ENCODE measurements at places on chromosomes 5 and 9.

DNA sequence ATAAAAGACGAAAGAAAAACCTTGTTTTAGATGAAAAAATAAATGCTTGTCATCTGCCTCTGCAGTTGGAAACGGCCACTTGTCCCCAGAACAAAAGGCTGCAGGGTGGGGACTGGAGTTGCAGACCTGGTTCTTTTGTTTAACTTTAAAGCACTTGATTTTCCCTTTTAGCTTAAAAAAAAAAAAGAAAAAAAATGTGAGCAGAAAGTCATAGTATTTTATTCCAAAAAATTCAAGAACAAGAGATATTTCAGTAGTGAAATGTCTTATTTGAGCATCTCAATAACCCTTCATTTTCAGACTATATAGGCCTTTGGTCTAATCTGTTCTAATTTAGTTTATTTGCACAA lies 1.8 kb downstream of the MAP1B start:
- DNase-seq, result no peak

- no peak for DNase-seq
Measured at GRCh38 chr5:124842725-124843595, 96.5 kb upstream of the ZNF608 start.

DNA sequence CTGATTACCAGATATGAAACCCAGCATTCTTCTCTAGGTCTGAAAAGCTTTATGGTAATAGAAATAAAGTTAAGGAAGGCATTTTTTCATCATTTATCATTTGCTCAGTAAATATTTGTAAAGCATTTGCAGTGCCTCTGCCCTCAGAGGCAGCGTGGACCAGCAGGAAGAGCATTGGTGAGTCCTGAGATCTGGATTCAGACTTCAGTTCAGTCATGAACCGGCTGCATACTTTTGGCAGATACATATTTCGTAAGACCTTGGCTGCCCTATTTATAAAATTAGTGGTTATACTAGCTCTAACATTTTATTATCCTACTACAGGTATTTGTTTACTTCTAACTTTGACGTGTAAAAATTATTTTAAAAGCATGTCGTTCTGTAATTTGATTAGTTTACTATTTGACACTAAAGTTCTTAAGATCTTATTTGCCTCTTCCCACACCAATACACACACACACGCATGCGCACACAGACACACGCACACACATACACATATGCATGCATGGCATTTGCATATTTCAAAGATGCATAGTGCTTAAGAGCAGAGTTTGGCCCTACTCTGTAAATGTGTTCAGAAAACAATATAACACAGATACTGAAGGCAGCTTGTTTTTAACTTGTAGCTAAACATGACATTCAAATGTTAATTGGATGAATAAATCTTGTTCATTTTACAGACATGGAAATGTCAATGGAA lies 101.9 kb downstream of the RPS23 start:
- DNase-seq, result no peak

DNA sequence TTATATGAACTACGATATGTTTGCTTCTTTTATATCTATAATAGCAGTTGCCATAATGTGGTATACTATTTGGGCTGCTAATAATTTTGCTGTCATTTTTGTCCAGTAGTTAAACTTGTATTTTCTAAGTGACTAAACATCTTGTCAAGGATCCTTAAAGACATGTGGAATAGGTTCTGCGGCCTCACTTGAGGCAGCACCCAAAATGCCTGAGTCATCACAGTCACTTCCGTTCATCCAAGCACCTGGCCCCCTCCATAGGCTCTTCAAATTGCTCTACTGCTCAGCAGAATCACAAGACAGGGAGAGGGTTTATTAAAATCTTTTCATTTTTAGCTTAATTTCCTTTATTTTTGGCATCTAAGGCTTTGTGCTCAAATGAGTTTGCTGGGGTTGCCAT lies 259.1 kb downstream of the AOPEP start:
- DNase-seq, result no peak

- no peak for DNase-seq
Measured at GRCh38 chr5:76383126-76383832, 19.8 kb upstream of the IQGAP2 start.

DNA sequence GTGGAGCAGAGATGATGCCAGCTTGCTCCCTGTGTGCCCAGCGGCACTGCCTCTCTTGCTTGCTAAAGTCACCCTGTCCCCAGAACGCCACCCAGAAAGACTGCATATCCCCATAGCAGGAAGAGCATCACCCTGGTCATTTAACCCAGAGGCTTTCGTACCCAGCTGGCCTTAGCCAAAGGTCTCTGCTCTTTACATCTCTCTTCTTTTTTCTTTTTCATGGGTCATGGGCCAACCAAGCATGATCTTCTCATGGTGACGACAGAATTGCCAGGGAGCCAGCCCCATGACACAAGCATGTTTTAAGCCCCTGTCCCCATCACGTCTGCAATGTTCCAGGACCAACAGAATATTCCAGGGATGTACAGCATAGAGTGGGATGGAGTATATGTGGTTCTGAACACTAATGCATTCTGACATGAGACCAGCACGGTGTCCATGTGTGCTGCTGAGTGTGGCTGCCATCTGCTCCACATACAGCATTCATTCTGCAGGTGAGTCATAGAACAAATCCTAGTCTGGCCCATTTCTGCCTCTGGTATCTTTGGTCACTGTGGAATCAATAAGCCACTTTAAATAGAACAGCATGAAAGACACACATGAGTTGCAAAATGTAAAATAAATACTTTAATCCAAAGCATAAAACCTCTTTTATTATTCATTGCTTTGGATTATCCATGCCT lies 203.0 kb downstream of the MED10 start:
- DNase-seq, result no peak

- DNase-seq, result no peak
Measured at GRCh38 chr9:33416996-33417395, 14.6 kb upstream of the AQP7 start.

- no peak for DNase-seq
Measured at GRCh38 chr9:109441296-109441695, 56.8 kb downstream of the PTPN3 start.

GRCh38 chr5:120499876-120500563 lies 35.9 kb downstream of the PRR16 start:
- DNase-seq, result no peak

DNA sequence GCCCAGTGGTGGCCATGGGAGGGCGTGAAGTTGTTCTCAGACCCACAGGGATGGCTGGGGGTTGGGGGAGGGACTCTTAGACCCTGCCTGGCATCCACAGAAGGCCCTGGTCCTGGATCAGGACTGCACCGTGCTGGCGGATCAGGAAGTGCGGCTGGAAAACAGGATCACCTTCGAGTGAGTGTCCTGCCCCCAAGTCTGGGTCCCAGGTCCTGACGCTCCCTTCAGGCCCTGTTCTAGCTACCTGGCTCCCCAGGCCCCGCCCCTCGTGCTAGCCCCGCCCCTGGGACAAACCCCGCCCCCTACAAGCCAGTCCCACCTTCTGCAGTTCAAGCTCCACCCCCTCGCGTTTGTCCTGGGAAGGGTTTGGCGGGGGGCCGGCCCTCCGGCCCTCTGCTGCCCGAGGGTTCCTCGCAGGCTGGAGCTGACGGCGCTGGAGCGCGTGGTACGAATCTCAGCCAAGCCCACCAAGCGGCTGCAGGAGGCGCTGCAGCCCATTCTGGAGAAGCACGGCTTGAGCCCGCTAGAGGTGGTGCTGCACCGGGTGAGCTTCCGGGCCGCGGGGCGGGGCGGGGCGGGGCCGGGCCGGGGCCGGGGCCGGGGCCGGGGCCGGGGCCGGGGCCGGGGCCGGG lies 12.9 kb downstream of the RGS14 start:
- no peak for DNase-seq

DNA sequence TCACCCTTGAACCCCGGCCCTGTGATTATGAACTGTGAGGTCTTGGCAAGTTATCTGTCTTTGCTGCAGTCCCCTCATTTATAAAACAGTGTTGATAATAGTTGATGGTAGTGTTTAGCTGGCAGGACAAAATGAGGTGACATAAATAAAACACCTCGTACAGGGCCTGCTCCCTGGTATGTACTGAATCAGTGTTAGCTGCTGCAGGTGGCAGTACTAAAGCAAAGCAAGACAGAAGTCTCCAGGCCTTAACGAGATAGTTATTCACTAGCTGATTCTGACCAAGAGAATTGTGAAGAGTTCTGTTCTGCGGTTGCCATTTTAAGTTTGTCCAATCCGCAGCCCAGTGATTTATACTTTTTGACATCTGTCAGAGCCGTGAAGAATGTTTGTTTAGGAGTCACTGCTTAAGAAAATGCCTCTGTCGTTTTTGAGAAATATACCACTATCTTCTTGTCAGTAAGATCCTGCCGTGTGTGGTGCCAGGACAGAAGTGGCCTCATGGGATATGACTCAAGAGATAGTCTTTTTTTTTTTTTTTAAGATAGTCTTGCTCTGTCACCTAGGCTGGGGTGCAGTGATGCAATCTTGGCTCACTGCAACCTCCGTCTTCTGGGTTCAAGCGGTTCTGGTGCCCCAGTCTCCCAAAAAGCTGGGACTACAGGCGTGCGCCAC lies 75.9 kb downstream of the KDM4C start:
- no peak for DNase-seq

DNA sequence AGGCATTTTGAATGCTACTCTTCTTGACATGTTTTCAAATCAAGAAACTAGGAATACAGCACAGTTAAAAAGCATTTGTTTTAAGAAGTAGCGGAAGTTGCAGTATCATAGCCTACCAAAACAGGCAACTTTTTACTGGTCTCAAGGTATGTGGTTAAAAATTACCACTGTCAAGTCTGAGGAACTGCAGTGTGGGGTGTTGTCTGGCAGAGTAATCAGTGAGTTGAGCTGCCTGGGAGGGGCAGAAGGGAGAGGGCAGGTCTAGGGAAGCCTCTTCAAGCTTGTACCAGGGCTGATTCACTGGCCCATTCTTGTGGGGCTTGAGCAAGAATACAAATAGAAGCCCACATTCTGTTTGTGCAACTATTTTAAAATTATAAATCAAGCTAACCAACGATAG lies 42.4 kb upstream of the SV2C start:
- DNase-seq, result no peak

DNA sequence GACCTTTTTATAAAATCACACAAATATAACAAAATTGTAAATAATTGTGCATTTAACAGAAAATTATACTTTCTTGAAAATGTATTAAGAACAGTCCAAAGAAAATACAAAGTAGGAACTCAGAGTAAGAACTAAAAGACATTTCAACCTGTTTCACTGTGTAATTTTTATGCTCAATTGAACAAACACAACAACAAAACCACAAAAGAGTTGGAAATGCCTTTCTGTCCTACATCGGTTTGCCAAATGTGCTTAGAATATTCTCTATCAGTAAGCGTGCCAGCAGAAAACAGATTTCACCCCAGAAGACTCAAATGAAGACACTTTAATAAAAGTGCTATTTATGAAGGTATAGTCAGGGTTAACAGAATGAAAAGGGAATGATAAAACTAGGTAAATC lies 592.1 kb downstream of the PRELID2 start:
- no peak for DNase-seq

DNA sequence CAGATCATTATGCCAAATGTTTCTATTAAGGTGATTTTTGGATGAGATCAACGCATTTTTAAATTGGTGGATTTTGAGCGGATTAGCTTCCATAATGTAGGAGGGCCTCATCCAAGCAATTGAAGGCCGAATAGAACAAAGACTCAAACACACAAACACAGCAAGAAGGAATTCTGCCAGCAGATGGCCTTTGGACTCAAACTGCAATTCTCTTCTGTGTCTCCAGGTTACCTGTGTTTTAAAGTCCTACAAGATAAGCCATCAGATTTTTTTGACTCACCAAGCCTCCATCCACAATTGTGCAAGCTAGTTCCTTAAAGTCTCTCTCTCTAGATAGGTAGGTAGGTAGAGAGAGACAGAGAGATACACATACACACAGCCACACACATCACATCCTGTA lies 25.5 kb downstream of the CDH6 start:
- DNase-seq, result no peak

DNA sequence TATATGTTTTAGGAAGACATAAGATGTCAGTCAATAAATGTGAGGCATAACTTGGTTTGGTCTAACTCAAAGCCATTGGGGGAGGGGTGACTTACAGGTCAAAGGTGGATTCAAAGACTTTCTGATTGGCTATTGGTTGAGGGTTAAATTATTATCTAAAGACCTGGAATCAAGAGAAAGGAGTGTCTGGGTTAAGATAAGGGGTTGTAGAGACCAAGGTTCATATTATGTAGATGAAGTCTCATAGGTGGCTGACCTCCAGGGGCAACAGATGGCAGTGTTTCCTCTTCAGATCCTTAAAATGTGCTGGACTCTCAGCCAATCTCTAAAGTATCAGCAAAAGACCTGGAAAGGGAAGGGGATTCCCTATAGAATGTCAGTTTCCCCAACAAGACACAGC lies 51.3 kb upstream of the MINAR2 start:
- no peak for DNase-seq

DNA sequence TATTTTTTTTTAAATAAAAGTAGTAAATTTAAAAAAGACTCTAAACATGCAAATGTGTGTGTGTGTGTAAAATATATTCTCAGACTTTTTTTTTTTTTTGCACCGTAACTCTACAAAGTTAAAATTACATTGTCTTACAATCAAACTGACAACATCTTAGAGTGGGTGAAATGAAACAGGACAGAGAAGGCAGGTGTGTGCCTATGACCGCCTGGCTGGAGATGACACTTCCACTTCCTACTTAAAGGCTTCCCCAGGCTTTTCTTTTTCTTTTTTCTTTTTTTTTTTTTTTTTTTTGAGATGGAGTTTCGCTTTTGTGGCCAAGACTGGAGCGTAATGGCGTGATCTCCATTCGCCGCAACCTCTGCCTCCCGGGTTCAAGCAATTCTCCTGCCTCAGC lies 2.7 kb upstream of the AK1 start:
- DNase-seq, result no peak

DNA sequence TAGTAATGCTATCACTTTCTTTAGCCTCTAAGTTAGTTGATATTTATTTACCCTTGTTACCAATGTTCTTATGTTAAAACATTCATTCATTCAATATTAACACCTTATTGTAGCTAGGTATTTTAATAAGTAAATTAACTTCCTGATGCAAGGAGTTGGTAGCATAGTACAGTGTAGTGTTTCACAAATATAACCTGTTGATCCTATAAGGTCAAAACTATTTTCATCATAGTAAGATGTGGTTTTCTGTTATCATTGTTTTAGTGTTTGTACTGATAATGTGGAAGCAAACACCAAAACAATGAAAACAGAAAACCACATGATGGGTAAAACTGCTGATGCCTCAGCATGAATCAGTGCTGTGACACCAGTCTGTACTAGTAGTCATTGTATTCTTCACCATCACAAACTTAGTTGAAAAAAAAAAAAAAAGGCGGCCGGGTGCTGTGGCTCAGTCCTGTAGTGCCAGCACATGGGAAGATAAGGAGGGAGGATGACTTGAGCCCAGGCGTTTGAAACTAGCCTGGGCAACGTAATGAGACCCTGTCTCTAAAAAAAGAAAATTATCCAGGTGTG lies 36.5 kb downstream of the ZCCHC7 start:
- DNase-seq, result no peak

DNA sequence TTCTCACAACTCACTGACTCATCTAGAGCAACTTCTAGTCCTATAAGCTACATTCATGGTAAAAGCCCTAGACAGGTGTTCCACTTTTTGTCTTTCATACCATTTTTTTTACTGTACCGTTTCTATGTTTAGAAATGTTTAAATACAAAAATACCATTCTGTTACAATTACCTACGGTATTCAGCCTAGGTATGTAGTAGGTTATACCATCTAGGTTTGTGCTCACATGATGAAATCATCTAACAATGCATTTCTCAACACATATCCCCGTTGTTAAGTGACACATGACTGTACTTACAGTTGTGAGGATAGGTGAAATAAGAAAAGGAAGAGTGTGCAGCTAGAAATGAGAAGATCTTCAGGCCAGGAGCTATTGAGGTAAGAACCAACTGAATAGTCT lies 6.2 kb downstream of the CENPK start:
- DNase-seq, result no peak

GRCh38 chr9:31146485-31147166 lies 1237.8 kb upstream of the ACO1 start:
- DNase-seq, result no peak
